ENCODE measurements at places on chromosomes 6 and 20.

GRCh38 chr6:144939921-144940320, 654.8 kb downstream of the UTRN start:
- no peak for DNase-seq

DNA sequence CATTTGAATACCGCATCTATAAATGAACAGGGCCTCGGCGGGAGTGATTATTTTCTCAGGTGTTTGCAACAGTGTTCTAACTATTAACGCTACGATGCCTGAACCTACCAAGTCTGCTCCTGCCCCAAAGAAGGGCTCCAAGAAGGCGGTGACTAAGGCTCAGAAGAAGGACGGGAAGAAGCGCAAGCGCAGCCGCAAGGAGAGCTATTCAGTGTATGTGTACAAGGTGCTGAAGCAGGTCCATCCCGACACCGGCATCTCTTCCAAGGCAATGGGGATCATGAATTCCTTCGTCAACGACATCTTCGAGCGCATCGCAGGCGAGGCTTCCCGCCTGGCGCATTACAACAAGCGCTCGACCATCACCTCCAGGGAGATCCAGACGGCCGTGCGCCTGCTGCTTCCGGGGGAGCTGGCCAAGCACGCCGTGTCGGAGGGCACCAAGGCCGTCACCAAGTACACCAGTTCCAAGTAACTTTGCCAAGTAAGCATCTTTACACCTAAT, 70.9 kb downstream of the HFE start:
- no peak for DNase-seq

- no peak for DNase-seq
Measured at GRCh38 chr6:116595247-116595646, 21.0 kb upstream of the RSPH4A start.

DNA sequence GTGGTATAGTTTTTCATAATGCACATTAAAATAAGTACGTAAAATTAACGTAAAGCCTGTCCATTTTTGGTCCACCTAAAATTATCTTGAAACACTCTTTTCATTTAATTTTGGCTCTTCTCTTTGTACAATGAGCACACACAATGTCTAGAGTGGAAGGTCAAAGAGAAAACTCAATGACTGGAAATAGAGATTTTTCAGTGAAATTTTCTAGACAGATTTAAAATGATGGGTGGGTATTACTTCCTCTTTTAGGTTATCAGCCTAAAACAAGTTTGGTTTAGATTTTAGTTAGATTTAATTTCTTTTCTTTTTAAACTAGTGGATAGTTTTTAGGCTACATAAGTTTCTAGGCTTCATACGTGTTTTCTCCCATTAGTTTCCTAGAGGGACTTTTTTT, 24.9 kb downstream of the DSE start:
- DNase-seq: no peak

DNA sequence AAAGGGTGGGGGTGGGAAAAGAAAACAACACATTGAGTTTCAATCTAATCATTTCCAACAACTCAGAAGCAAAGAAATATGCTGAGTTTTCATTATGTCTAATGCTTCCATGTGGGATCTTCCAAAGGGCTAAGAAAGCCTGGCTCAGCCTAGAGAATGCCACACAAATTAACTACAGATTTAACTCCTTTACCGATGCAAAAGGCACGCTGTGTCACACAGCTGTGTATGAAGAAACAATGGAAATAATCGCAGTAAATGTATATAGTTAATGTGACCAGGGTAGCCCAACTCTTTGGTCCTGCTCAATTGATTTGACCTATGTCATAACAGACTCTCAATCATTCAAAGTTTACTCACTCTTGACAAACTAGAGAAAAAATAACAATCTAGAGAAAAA, 17.8 kb downstream of the B4GALT5 start:
- no peak for DNase-seq

DNA sequence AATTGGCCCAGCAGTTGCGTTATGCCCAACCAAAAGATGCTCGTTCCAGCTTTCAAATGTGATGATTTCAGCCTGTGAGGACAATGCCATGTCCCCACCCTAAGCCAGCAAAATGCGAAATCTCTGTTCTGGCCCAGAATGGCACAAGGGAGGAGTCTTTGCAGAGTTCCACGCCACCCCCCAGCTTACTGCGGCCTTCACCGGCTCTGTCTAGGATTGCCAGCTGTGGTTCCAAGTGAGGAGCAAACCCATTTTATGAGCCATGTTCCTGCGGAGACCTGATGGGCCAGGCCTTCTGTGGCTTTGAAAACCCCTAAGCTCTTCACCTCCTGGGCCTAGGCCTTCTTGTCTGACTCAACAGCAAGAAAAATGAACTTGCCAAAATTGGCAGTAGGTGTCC, 146.8 kb upstream of the SNX9 start:
- DNase-seq: no peak

- DNase-seq: no peak
Measured at GRCh38 chr6:151806757-151807512, 547 bp upstream of the ESR1 start.

GRCh38 chr20:64191002-64191401, 26.8 kb downstream of the MYT1 start:
- no peak for DNase-seq

DNA sequence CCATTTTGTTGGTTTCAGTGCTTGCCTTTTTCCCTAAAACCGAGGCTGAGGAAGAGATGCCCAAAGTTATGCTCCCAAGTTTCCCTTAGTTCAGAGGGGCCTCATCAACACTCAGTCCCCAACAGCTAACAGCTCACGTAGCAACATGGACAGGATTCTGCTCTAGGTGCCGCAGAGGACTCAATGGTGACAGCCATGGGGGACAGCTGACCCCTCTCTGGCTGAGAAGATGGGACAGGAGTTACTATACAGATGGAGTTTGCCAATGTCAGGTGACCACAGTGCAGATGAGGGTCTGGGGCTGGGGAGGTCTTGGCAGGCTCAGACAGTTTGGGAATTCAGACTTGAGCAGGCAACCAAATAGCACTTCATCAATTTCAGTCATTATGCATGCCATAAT, 67.3 kb downstream of the NPEPL1 start:
- no peak for DNase-seq

DNA sequence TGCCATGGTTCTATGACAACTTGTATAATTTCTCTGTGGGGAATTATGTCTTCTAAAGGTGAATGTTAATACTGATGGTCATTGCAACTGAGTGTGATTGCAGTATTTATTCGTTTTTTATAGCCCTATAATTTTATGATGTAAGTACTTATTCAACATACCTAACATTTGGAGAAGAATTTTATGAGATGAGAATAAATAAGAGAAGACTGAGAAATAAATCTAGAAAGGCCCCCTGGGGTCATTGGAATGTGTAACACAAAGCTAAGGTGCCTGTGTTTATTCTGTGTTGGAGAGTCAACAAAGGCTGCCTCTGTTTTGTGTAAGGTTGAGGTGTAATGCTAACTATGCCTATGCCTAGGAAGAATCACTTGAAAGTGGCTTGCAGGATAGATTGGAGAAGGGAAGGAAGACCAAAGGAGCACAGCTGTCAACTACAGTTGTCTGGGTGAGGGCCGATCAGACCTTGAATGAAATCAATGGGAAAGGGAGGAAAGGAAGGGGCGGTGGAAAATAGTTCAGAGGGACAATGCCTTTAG, 1076.7 kb downstream of the KIF16B start:
- no peak for DNase-seq

GRCh38 chr6:72363844-72364740, 257.8 kb upstream of the KCNQ5 start:
- peak; percentile 75 for DNase-seq

- DNase-seq: no peak
Measured at GRCh38 chr6:140101818-140102217, 727.4 kb upstream of the CITED2 start.

DNA sequence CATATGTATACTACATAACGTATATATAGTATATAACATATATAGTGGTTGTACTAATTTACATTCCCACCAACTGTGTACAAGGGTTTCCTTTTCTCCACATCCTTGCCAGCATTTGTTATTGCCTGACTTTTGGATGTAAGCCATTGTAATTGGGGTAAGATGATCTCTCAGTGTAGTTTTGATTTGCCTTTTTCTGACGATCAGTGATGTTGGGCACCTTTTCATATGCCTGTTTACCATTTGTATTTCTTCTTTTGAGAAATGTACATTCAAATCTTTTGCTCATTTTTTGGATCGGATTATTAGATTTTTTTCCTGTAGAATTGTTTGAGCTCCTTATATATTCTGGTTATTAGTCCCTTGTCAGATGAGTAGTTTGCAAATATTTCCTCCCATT, 11.4 kb downstream of the SYNJ2 start:
- no peak for DNase-seq

GRCh38 chr6:71527886-71528285, 239.3 kb downstream of the OGFRL1 start:
- no peak for DNase-seq

- no peak for DNase-seq
Measured at GRCh38 chr6:21158873-21159272, 434.7 kb upstream of the SOX4 start.

DNA sequence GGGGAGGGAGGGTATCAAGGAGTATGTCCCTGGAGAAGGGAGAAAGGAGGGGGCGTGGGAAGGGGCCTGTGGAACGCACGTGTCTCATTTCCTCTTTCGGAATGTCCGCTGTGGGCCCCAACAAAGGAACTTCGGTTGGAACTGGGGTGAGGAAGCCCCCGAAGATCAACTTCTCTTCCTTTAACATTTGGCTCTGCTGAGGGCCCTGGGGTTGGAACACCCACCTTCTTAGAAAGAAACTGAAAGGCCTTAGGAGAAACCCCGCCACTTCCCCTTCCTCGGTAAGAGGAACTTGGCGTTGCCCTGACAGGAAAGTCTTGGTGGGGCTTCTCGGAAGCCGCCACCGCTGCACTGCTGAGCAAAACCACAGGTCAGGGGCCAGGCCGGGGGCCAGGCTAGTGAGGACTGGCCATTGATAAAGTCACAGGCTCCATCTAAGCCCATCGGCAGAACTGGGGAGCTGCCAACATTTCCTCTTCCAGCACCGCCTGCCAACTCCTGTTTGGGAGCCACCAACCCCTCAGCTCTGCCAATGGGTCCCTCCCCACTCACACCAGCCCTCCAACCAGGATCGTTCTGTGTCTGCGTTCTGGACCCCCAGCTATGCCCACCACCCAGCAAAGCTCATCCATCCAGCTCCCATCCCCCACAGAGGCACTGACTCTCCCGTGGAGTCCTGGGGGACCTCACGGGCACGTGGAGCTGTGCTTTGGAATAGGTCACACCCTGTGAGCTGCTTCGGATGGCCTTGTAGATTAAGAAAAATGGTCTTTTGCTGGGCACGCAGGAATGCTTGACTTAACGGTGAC, 44.8 kb downstream of the FGD2 start:
- no peak for DNase-seq

DNA sequence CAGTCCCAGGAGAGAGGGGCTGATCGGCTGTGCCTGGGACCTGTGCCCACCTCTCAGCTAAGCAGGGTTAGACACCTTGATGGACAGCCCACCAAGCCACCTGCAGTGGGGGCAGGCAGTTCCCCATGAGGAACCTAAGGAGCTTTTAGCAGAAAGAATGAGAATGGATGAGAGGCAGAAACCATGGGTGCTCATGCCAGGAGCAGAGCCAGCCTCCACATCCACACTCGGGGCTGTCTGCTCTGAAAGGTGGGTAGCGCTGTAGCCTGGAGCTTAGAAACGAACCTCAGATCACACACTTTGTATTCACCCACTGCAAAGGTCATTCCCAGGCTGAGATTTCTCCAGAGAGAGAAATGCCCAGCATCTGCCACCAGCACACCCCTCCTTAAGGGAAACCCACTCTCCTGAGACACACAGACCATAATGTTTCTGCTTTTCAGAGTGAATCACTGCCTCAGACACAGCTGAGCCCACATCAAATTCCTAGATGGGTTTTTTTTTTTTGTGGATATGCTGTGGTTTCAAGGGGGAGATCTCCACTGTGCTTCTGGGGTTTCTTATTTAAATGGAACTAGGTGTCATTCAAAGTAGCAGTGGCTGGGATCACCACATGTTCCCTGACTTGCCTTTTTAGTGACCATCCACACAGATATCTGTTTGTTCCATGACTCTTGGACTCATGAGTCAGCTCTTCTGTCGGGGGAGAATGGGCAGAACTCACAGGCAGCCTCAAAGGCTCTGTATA, 218.9 kb downstream of the EYA2 start:
- no peak for DNase-seq

DNA sequence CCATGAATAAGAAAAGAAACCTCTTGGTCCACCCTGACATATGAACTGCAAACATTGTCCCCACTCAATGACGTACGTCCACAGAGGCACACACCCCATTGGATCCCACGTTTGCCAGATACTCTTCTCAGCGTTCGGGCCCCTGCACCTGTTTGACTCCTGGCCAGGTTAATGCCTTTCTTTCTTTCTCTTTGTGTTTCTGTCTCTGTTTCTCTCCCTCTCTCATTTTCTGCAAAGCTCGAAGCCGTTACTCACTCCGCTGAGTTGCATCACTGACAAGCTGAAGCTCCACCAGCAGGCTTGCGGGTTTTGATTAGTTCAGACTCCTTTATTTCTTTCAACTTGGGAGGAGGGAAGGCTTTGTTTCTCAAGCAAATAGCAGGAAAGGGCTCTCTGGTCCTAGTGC, 135.5 kb upstream of the SUPT3H start:
- no peak for DNase-seq

DNA sequence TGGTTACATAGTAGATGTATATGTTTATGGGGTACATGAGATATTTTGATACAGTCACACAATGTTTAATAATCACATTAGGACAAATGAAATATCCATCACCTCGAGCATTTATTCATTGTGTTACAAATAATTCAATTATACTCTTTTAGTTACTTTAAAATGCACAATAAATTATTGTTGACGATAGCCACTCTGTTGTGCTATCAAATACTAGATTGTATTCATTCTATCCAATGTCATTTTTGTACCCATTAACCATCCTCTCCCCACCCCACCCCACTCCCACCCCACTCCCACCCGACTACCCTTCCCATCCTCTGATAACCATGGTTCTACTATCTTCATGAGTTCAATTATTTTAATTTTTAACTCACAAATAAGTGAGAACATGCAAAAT, 585.4 kb downstream of the CDH26 start:
- DNase-seq: no peak

- DNase-seq: no peak
Measured at GRCh38 chr20:38061109-38061508, 27.6 kb downstream of the RPRD1B start.

DNA sequence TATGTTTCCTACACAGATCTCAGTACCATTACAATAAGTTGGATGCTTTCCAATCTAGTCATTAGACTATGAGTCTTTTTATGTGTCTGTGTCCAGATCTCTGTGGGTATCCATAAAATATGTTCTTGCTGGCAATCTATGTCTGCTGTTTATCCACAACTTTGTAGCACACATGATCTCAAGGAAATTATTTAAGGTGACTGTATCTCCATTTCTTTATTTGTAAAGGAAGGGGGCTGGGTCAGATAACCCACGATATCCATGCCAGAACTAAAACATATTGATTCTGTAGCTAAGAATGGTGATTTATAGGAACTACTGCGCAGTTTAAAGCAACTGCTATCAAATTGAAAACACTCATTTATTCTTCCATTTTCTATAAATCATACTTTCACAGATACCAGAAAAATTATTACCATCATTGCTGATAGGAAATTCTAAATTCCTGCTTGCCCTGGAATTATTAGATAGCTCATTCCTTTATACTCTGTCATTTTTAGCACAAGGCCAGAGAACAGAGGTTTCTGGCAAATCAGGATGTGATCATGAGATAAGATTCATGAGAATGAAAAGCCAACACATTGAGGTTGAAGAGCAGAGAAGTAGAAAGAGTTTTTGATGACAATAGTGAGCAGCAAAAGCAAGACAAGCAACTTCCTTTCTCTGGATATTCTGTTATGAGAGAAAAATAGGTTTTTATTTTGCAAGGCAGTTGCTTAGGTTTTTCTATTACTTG, 851.4 kb upstream of the CITED2 start:
- DNase-seq: no peak

- DNase-seq: no peak
Measured at GRCh38 chr6:125789167-125789566, 1.6 kb upstream of the NCOA7 start.

Measured in glomerular endothelial cell (primary cell).